ENCODE measurements at places on chromosomes 1 and 21. TPM values are rescaled to one million over a fixed set of nuclear protein-coding genes. Genes with fewer than 3 reads are reported as not detected.

Gene GNG4
- total RNA-seq, result 0.43 TPM

Gene RGS8
- total RNA-seq, result under 0.01 TPM

Gene SHE
- total RNA-seq, result 118 TPM

Gene SH2D2A
- total RNA-seq, result not detected

Gene TMEM54
- 10.2 TPM for total RNA-seq

Gene AKT3
- total RNA-seq, result 52.0 TPM

Gene CHD1L
- 33.2 TPM for total RNA-seq

Gene LRRC53
- total RNA-seq, result not detected

Gene UBXN11
- total RNA-seq, result 1.2 TPM

Gene SLC2A5
- 0.17 TPM for total RNA-seq

Gene TMPRSS15
- not detected for total RNA-seq

Gene ARHGEF16
- 0.17 TPM for total RNA-seq

Gene EPHA10
- total RNA-seq, result under 0.01 TPM

Gene VWA5B1
- not detected for total RNA-seq

Gene LYPLA2
- total RNA-seq, result 82.4 TPM

Gene CYP4Z1
- not detected for total RNA-seq

Gene CD101
- 0.95 TPM for total RNA-seq

Gene LENEP
- not detected for total RNA-seq

Gene SH2D1B
- total RNA-seq, result not detected

Gene S100A7A
- total RNA-seq, result not detected

Gene OR2AK2
- total RNA-seq, result not detected

Gene LCE1B
- total RNA-seq, result not detected

Gene DCLRE1B
- total RNA-seq, result 1.3 TPM

Gene ABCG1
- 186 TPM for total RNA-seq

Gene ASCL5
- not detected for total RNA-seq

Gene MAD2L2
- total RNA-seq, result 30.1 TPM

Gene KRTAP10-5
- not detected for total RNA-seq

Gene DHRS3
- 44.2 TPM for total RNA-seq

Gene LINGO4
- not detected for total RNA-seq

Gene SLAMF8
- under 0.01 TPM for total RNA-seq

Gene SPRR4
- not detected for total RNA-seq

Gene PGLYRP4
- total RNA-seq, result not detected

Gene MRPS21
- 77.8 TPM for total RNA-seq

Gene CFAP74
- total RNA-seq, result not detected

Gene ISG20L2
- total RNA-seq, result 7.9 TPM

Gene MPZL1
- 138 TPM for total RNA-seq

Gene GBP1
- total RNA-seq, result 3.4 TPM

Gene LCE3E
- total RNA-seq, result not detected
